ENCODE measurements at places on chromosomes 7 and 10.
A peak's percentile ranks its signal among the peaks of the same experiment; 100 is the strongest.

- no peak for DNase-seq
Observed at GRCh38 chr10:102635377-102635776, 8.9 kb upstream of the TRIM8 start.

DNA sequence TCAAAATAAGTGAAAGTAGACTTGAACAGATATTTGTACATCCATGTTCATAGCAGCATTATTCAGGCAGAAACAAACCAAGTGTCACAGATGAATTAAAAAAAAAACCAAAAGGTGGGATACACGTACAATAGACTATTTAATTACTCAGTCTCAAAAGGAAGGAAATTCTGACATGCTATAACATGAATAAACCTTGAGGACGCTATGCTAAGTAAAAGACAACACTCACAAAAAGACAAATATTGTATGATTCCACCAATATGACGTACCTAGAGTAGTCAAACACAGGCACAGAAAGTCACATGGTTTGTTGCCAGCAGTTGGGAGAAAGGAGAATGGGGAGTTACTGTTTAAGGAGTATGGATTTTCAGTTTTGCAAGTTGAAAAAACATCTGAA, 18.0 kb upstream of the CFAP70 start:
- no peak for DNase-seq

DNA sequence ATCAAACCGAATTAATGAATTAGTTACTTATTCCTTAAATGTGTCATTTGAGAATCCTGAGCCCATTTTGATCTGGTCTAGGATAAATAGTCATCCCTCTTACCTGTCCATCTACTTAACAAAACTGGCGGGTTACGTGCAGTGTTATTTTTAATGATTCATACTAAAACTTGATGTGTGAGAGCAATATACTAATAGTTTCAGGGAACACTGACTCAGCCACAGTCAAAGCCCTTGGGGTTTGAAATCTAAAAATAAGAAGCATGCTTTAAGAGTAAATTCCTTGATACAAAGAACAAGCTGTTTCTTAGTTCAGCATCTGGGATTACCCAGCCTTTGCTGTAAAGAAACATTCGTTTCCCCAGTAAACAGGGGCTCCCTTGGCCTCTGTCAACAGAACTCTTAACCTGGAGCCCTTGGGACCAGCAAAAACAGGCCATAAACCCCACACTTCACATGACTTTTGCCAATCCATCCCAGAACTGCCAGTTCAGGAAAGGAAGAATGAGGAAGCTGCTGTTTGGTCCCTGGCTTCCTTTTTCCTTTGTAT, 370.6 kb upstream of the IGFBP3 start:
- DNase-seq, result peak; percentile 30

- DNase-seq, result no peak
Observed at GRCh38 chr7:134639683-134640279, 6.9 kb upstream of the BPGM start.

DNA sequence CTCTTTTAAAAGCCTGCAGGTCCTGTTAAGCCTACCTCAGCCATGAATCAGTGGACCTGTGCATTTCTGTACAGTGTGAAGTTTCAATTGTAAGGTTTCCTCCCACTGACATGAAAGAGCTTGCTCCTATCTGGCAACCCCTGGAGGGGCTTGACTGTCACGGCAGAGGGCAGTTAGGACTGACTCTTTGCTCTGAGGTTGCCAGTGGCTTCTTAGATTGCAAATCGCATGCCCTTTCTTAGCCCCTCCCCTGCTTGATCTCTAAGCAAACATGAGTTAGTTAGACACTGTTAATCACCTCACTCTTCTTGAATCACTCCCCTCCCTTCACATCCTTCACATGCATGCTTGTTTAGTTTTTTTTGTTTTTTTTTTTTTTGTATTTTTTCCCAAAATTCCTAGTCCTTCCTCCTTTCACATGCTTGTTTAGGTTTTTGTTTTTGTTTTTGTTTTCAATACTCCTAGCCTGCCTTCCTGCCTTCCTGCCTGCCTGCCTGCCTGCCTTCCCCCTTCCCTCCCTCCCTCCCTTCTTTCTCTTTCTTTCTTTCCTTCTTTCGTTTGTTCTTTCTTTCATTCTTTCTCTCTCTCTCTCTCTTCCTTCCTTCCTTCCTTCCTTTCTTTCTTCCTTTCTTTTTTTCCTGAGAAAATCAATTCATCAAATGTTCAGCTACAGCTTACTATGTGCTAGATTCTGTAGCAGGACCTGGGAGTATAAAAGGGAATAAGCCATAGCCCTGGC, 6.0 kb upstream of the HIPK2 start:
- peak; percentile 8 for DNase-seq

DNA sequence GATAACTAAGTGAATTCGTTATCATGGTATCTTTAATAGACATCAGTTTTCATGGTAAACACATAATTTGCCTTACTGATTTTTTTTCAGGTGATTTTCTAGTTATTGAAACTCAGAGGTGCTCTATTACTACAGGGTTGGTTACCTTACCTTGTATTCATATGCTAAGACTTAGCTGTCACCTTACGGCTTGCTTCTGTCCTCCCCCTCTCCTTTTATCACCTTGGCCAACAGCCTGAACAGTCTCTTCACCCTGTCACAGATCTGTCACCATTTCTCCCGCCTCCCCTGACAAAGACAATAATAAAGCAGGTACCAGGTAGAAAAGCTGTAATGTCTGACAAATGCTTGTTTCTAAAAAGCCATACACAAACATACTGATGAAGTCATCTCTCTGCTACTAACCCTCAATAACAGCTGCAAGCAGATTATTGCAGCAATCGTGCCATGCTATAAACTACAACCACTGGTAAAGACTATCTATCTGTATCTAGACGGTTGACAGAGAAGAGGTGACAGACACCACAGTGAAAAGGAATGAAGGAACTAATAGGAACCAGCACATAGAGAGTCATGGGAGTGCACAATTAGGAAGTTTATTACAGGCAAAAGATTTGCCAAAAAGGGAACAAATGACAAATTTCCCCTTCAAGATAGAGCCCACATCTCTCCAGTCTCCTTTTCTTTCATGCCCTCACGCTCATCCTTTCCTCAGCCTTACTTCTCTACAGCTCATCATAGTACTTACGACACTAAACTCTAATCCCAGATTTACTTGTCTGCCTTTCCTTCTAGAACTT, 57.2 kb downstream of the ARHGAP12 start:
- DNase-seq, result no peak

GRCh38 chr7:2643386-2644219, 11.8 kb downstream of the TTYH3 start:
- DNase-seq, result no peak

DNA sequence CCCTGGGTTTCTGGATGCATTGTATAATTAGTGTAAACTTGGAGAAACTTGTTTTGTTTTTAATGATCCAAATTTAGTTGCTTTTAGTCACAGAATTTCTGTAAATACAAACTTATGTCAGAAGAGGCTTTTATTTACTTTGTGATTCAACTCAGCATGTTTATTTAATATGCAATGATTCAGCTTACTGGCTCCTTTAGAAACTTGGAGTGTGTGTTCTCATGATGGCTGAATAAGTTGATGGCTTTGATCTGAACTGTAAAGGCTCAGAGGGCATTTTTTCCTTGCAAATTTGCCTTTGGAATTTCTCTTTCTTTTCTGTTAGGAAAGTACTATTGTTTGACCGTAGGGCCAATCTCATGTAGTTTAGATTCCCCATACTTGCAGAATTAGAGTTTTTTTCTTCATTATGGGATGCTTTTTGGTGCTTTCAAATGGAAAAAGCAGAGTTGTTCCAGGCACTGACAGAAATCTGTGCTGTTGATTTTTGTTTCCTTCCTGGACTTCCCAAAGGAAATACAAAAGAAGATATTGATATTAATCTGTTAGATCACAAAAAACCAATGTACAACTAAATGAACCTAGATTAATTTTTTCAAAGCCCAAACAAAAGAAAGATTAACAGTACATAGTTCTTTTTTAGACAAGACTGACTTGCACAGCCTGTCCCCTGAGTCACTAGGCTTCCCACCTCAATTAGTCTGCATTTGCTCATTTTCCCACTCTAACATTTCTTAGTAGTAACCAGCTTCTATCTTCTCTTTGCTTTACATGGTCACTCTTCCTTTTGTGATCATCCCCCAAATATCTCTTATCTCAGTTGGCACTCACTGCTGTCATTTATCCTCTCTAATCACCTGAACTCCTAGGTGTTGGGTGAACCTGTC, 96.8 kb upstream of the AGR3 start:
- no peak for DNase-seq

GRCh38 chr7:49037346-49038210, 113.2 kb downstream of the CDC14C start:
- peak; percentile 14 for DNase-seq

GRCh38 chr7:29063236-29063635, 83.1 kb downstream of the CPVL start:
- no peak for DNase-seq

GRCh38 chr10:12735843-12736462, 265.6 kb downstream of the CCDC3 start:
- DNase-seq, result no peak

DNA sequence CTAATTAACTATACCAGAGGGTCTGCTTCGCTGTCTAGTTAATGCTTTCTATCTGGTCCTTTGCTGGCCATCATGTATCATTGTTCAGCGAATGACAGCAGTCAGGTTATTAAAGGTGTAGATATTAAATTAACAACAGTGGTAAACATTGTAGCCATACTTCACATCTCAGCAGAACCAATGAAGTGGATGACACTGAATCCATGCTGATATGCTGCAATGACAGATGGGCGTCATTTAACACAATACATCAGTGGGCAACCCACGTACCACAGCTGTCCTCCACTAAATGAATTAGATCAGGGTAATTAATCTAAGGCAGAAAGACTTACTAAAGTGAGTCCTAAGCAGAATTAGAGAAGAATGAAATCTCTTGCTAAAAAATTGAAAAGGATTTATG, 767.2 kb downstream of the NXPH1 start:
- DNase-seq, result no peak

- no peak for DNase-seq
Observed at GRCh38 chr7:155807065-155807671, 5.1 kb downstream of the SHH start.

DNA sequence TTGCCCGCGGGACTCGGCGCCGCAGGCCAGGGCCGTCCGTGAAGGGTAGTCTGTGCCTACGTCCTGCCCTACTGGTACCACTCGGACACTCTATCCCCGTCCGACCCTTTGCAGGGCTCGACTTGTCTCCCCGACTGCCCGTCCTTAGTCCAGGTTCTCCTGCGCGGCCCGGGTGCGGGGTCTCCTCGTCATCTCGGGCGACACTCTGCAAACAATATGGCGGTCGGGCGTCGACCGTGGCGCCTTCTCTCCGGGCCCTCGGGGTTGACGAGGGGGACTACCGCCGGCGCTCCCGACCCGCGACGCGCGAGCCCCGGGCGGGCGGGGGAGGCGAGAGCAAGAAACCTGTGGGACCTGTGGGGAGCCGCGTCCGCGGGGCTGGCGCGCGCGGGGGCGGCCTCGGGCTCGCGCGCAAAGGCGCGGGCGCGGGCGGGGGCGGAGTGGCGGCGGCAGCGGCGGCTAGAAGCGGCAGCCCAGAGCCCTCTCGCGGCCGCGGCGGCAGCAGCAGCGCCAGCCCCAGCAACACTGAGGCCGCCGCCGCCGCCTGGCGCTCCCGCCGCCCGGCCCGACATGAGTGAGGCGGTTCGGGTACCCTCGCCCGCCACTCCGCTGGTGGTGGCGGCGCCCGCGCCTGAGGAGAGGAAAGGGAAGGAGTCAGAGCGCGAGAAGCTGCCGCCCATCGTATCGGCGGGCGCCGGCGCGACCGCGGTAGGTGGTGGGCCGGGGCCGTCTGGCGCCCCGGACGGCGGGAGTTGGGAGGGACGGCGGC, at the start of gene HECTD2:
Gene HECTD2, plus strand, starts transcription at position 476 of the 769 bp plus-strand sequence. Its CDS starts 95 bp downstream, at position 571.
- DNase-seq, result peak; percentile 79

DNA sequence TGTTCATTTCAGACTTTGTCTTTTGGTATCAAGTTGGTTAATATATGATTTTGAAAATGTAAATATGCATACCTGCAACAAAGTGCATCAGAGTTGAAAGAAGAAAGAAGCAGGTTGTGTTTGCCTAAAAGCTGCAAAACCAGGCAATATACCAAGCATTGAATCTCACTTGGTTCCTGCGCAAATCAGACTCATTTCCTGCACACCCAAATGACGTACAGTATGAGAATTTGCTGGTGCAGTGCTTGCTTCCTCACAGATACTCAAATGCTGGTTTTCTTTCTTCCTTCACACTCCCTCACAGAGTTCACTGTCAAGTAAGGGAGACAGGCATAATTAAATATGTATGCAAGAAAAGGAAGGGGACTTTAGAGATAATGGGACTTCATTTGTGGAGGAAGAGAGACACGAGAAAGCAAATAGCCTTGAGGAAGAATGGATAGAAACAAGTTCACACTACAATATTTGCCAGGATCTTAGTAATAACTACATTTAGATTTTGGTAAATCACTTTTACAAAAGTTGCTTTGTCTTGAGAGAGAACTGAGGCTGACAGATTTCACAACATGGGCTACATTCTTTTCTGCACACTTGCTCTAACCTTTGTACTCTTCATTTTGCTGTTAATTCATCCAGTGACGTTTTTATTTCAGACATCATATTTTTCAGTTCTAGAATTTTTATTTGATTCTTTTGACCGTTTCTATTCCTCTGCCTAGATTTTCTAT, 56.9 kb upstream of the AOAH start:
- DNase-seq, result no peak

DNA sequence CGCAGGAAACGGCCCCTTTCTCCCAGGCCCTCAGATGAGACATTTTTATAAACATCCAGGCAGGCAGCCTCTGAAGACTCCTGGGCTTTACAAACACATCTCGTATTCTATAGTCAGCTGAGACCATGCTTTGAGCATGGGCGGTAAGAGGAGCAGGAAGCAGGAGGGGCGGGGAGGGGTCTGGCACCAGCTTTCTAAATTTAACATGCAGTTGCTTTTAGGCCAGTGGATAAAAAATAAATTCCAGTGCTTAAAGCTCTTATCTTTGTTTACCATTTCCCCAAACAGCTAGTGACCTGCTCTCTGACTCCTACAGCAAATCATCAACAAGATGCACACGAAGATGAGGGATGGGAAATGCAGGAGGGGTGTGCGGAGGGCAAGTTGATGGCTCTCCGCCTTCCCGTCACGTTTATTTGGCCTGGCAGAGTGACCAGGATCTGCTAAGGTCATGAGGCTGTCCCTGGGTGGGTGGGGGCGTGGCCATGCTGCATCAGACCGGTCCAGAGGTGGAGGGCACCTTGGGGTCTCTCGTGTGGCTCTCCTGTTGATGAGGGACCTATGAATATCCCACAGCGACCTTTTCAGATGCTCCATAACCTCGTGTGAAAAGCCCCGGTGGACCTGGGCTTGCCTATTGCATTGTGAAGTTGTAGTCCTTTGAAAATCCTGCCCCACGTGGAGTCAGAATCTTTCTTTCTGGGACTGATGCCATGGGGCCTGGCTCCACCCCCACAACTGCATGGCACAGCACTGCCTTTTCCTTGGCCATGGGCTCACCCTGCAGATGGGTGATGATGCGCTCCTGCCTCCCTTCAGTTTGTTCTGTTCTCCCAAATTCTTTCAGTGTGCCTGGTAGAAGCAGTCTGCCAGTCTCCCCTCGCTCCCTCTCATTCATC, 67.5 kb downstream of the PARP12 start:
- DNase-seq, result no peak

DNA sequence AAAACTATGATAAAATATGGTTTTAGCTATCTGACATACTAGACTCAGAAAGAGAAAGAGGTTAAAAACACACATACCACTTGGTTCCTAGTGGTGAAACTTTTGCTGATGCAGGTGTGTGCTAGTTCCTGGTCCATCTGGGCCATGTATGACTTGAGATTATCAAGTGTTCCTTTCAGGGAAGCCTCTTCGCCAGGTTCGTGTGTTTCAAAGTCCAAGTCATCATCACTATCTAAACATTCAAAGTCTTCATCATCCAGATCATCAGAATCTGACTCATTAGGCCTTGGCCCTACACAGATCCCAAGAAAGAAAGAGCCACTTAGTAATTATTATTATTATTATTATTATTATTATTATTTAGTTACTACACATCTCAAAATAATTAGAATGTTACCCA, 26.4 kb downstream of the NUDT13 start:
- no peak for DNase-seq
